ENCODE measurements at places on chromosomes 6 and 20. TPM values are rescaled to one million over a fixed set of nuclear protein-coding genes. Genes with fewer than 3 reads are reported as not detected.

The OLIG3 gene
- not detected for total RNA-seq

The SPATS1 gene
- total RNA-seq, result not detected

GRCh38 chr20:49985617-49986016 is 2.8 kb downstream of the SNAI1 start:
- no peak for DNase-seq

DNA sequence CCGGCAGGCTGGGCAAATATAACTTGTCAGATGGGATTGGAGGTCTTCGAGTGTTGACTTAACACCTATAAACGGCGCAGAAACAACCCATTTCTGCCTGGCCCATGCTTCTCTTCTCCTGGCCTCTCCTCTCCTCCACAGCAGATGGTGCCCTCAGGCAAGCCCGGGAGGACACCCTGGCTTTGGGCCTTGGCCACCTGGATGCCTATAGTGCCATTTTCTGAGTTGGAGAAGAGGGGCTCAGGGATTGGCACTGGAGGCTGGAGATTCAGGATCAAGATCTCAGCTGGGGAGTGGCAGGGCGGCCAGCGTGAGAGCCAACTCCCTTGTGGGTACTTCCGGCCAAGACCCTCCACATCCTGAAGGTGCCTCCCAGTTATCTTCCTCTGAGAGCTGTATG is 211.9 kb upstream of the PMEPA1 start:
- DNase-seq, result no peak

GRCh38 chr6:94501516-94501915 is 1075.8 kb upstream of the MANEA start:
- DNase-seq, result no peak

DNA sequence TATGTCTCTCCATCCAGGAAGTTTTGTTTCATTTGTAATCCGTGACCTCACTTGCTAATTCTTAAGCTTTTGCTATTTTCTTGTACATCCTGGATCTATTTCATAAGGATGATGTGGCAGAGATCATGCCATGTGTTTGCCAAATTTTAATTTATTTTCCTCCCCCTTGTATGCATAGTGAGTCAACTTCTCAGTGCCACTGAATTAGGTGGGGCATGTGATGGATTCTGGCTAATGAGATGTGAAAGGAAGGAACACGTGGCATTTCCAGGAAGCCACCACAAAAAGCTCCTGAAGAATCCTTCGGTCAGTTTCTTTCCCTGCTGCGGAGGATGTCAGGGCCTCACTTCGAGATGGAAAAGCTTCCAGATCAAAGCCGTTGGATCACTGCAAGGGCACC is 86.2 kb upstream of the PRL start:
- DNase-seq, result no peak
